ENCODE measurements at places on chromosomes 11 and 22.
A peak's percentile ranks its signal among the peaks of the same experiment; 100 is the strongest.

DNA sequence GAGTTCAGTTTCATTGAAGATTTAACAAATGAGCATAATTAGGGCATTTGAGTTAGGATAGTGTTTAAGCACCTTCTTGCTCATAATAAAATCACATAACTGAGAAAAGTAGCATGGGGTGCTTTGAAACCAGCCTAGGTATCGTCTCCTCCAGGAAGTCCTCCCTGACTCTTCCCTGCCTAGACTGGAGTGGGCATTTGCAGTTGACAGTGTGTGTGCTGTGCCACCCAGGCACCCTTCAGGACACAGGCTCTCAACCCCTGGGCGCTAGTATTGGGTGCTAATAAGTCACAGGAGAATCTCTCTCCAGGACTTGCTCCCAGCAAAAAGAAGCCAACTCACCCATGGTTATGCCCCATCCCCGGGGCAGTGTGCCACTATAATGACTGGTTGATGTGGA lies 584.1 kb downstream of the INSC start:
- DNase-seq, result no peak

- no peak for DNase-seq
These were observed 75.4 kb downstream of the TRPC6 start for GRCh38 chr11:101508370-101508769.

DNA sequence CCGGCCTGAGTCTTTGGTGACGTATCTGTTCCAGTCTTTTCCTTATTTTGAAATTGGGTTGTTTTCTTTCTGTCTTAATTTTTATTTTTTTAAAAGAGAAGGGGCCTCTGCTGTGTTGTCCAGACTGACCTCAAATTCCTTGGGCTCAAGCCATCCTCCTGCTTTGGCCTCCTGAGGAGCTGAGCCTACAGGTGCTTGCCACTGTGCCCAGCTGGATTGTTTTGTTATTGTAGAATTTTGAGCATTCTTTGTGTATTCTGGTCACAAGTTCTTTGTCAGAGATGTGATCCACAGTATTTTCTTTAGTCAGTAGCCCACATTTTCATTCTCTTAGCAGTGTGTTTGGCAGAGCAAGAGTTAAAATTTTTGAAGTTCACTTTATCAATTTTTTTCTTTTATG lies 100.1 kb downstream of the ATXN10 start:
- DNase-seq, result no peak

DNA sequence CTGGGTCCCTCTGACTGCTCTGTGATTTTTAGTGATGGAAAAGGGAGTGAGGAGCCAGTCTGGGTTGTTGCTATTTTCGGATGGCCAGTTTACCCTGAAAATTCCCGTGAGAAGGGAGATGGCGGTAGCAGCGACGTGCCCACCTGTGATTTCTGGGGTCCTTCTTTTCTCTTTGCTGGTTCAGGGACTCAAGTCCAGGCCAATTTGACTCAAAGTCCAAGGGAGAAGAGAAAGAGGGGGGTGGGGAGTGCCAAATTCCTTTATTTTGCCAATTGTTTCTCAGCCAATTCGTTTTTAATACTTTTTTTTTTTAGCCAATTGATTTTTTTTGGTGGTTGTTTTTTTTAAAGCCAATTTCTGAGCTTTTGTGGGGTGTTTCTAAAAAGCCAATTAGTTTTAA lies 6.9 kb downstream of the IGF2 start:
- DNase-seq, result no peak

DNA sequence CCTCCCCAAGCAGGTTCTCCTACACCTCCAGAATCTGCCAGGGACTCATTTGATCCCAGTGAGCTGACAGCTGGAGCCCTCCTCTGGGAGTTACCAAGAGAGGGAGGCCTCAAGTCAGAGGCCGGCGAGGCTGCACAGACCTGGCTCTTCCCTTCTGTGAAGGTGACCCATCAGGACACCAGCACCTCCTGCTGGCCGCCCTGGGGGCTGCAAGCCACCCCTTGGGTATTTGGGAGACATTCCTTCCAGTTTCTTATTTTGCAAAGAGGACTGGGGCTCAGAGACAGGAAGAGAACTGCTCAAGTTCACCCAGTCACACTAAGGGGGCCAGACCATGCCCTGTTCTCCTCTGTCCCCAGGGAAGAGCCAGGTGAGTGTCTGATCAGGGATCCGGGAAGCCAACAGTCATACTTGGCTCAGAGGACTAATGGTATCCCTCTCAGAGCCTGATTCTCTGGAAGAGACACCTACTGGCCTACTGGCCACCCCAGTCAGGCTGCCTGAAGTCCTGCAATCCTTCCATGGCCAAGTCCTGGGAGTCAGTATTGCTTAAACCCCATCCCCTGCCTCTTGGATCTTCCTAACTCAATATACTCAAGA lies 40.5 kb upstream of the RIC3 start:
- peak; percentile 36 for DNase-seq

GRCh38 chr11:59854871-59855270 lies 9.6 kb upstream of the CBLIF start:
- DNase-seq, result no peak

- no peak for DNase-seq
These were observed 37.9 kb downstream of the TMPRSS5 start for GRCh38 chr11:113668255-113668654.

- DNase-seq, result no peak
These were observed 349.3 kb downstream of the MN1 start for GRCh38 chr22:27452245-27452644.

GRCh38 chr11:70409437-70409836 lies 11.1 kb downstream of the CTTN start:
- no peak for DNase-seq

DNA sequence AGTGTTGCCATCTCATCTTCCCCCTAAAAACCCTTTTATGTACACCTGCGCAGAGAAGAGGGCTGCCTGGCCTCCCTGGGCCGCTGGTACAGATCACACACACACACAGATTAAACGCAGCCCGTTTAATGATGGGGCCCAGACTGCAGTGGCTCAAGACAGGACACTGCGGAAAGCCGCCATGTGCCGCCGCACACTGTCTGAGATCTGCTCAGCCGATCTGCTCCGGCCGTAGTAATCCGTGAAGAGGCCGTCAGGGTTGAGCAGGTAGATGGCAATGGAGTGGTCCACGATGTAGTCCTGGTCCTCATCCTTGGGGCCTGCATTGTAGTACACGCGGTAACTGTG lies 2.0 kb downstream of the SCO2 start:
- DNase-seq, result no peak

DNA sequence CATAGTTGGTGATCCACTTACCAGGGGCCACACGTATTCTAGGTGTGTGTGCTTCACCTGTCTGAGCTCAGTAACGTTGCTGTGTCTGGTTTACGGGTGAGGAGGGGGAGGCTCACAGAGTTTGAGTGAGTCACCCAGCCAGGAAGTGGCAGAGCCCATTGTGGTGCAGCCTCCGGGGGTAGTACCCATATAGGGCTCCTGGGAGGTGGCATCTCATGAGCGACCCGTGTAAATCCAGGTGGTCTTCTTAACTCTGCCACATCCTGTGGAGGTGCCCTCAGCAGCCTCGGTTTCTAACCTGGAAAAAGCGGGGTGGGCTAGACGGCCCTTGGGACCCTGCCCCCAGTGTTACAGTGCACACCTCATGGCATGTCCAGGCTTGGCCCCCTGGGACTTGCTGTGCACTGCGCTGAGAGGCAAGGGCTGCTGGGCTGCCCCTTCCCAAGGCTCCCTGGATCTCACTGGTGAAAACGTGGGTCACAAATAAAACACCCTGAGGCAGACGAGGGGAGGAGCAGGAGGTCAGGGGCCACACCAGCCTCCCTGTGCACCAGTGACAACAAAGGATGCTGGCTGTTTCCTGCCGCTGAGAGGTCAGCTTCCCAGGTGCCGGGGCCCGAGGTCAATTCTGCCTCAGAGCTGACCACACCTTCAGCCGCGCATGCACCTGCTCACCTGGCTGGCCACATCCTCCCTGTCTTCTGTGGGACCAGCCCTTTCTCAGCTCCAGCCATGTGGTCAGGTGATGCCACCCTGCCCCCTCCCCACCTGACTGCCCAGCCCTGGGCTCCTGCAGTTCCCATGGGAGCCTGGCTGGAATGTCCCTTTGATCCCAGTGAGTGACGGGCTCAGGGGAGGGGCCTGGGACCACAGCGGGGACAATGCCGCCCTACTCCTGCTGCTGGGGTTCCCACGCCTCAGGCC lies 305.1 kb downstream of the CTTN start:
- DNase-seq, result no peak

DNA sequence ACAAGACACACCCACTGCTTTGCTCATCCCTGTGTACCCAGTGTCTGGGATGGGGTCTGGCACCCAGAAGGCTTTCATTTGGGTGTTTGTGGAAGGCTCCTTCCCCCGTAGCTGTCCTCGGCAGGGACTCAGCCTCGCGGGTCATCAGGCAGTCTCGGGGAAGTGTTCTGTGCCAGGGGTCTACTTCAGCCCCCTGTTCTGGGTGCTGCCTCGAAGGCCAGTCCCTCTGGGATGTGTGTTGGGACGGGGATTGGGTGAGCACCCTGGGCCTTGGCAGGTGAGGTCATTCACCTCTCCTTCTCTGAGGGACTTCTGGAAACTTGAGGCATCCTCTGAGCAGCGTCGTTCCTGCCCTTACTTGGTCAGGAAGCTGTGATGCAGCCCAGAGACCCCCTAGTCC lies 65.5 kb downstream of the RPUSD4 start:
- DNase-seq, result no peak

- peak; percentile 30 for DNase-seq
These were observed 55.2 kb downstream of the PANX1 start for GRCh38 chr11:94183886-94184264.

Data from activated naive CD8-positive, alpha-beta T cell treated with anti-CD3 and anti-CD28 coated beads, Interleukin-2, amount 50 U/mL, for 24 hours (primary cell).